Karpas-422 (cell line): ENCODE measurements at places on chromosomes 3 and 15. TPM values are rescaled to one million over a fixed set of nuclear protein-coding genes. Genes with fewer than 3 reads are reported as not detected.

Gene PP2D1
- not detected in 2 replicates for total RNA-seq

- no peak for DNase-seq
Observed at GRCh38 chr15:100721758-100722550, 119.6 kb downstream of the ASB7 start.

GRCh38 chr3:37103103-37103808 is 71.1 kb downstream of the LRRFIP2 start:
- no peak for DNase-seq

GRCh38 chr3:152458376-152459117 is 189.8 kb downstream of the MBNL1 start:
- no peak for DNase-seq

DNA sequence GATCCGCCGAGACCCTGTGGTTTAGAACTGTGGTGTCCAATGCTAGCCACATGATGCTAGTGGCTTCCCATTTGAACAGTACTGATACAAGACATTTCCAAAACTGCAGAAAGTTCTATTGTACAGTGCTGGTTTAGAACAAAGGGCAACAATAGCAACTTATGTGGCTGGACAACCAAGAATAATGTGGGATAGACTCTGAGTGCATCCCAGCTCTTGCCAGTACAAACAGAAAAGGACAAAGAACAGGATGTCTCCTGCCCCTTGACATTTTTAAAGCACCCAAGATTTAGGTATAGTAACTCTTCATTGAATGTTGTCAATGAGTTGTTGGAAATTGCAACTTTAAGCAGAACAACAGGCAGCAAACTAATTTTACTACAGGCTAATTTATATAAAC is 107.3 kb downstream of the ZNF385D start:
- no peak for DNase-seq

- peak; percentile 47 for DNase-seq
Observed at GRCh38 chr15:70625438-70625837, 137.9 kb downstream of the UACA start.
